SK-N-SH treated with all-trans-retinoic acid at 6 μM for 48 hours (cell line): ENCODE measurements at places on chromosomes 3 and 15.

DNA sequence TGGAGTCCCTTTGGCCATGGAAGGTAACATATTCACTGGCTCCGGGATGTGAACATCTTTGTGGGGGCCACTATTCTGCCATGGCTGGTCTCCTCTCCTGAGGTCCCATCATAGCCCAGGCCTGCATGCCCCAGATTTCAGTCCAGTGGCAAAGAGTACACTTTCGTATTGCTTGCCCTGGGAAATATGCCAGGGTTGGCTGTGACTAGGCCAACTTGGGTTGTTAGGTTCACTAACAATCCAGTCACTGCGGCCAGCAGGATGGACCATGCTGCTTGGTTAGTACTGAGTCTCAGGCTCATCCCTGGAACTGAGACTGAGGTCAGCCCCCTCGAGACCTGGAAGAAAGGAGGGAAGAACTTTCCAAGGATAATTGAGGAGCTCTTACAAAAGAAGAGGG is 9.8 kb upstream of the EEFSEC start:
- ATAC-seq, result no peak

- no peak for ATAC-seq
Measured at GRCh38 chr15:66941791-66942190, 123.6 kb upstream of the SMAD3 start.

DNA sequence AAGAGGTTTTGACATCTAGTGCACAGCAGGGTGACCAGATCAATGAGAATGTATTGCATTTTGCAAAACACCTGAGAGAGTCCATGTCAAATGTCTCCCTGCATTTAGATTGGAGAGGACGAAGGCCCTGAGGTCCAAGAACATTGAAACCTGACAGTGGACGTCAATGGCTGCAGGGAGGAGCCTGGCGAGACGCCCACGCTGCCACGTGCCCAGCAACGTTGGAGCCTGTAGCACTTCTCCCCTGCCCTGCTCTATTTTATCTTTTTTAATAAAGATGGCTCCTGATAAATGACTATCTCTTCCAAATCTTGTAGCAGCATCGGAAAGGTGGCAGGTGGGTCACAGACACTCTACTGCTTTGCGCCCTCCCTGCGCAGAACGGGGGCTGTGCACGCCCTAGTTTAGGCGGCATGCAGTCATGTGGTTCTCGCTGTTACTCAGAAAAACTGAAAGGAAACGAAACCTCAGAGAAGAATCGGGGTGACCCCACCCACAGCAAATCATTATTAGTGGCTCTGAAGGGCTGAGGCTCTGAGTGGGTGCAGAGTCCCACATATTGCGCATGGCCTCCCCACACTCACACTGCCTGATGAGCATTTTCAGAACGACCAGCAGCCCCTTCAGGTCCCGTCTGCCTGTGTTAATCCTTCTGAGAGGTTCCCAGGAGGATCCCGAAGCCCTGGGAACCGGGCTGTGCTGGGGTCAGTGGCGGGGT is 62.5 kb upstream of the TAMM41 start:
- no peak for ATAC-seq

DNA sequence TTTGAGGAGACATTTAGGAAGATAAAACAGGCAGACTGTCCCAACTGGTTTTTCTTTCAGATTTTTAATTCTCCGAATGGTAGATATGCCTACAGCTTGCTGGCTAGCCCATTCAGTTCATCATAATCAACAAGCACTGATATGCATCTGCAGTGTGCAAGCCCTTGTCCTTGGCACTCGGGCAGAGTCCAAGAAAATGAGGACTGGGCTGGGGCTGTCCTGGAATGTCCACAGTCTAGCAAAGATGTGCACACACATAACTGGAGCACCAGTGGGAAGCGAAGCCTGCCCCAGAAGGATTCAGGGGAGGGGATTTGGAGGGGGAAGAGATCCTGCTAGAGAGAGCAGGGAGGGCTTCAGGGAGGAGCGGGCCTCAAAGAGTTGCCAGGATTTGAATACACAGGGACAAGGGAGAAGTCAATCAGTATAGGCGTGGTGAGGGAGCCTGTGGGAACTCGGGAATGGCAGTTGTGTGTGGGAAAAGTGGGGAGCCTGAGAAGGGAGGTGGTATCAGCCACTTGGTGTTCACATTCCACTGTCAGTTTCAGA is 8.7 kb downstream of the FAH start:
- ATAC-seq, result no peak

- ATAC-seq, result peak; percentile 77
Measured at GRCh38 chr15:90412356-90413194, 24.5 kb downstream of the IQGAP1 start.

DNA sequence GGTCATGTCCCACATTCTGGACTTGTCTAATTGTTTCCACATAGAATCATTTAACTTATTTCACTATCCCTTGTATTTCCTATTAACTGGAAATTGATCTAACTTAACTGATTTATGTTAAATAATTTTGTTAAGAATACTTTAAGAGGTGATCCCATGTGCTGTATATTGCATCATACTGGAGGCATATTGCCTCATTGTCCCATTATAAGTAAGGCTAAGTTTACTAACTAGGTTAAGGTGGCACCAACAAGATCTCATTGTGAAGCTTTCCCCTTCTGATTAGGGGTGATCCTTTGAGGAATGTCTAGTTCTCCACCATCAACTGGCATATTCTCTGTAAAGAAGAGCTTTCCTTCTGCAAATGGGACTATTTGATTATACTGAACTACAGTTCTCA is 24.4 kb downstream of the MAP1A start:
- ATAC-seq, result no peak

DNA sequence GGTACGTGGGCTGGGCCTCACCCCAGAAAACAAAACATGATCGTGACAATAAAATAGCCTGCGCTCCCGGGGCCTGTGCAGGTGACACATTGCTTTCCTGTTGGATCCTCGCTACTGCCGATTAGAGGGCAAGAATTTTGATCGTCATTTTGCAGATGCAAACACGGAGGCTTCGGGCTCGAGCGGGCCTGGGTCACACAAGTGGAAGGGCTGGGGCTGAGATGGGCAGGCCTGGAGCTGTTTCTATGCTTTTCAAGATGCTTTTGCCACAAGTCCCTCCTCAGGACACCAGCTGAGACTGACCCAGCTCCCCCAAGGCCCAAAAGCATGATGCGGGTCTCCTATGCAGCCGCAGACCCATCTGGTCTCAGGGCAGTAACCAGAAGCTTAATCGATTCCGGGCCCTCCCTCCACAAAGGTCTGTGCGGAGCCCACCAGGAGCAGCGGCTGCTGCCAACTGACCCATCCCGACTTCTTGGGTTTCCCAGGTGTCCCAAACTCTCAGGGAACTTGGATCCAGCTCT is 30.0 kb downstream of the RGMA start:
- no peak for ATAC-seq

- ATAC-seq, result no peak
Measured at GRCh38 chr3:8516047-8516661, 14.5 kb downstream of the LMCD1 start.
